ENCODE measurements at places on chromosomes 3 and 15.

- DNase-seq = no peak
Measured at GRCh38 chr3:195250473-195251251, 20.3 kb downstream of the XXYLT1 start.

GRCh38 chr3:141248064-141248463 is 16.4 kb downstream of the PXYLP1 start:
- DNase-seq = no peak

GRCh38 chr15:57171426-57171825 is 204.9 kb upstream of the CGNL1 start:
- DNase-seq = no peak

GRCh38 chr3:65344444-65344843 is 656.6 kb upstream of the ADAMTS9 start:
- no peak for DNase-seq

- DNase-seq = no peak
Measured at GRCh38 chr3:63896332-63897030, 15.7 kb downstream of the SCAANT1 start.

DNA sequence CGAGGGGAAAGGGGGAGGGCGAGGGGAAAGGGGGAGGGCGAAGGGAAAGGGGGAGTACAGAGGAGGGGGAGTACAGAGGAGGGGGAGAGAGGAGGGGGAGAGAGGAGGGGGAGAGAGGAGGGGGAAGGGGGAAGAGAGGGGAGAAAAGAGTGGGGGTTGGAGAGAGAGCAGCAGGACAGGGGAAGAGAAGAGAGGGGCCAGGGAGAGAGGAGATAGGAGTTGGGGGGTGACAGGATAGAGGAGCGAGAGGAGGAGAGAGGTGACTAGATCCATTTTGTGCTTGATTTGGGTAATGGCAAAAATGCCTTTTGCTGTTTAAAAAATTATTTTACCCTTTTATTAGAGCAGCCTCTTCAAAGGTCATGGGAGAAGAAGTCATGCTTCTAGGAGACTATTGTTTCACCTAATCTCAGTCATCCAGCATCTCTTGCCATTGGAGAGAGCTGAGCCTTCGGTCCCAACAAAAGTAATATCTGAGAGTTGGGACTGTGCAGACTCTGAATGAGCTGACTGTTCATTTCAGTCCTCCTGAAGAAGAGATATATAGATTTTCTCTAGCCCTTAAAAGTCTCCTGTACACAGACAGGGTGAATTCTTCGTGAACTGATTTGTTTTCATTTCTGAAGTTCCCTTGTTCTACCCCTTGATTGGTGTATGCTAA is 15.1 kb upstream of the TOP2B start:
- no peak for DNase-seq

DNA sequence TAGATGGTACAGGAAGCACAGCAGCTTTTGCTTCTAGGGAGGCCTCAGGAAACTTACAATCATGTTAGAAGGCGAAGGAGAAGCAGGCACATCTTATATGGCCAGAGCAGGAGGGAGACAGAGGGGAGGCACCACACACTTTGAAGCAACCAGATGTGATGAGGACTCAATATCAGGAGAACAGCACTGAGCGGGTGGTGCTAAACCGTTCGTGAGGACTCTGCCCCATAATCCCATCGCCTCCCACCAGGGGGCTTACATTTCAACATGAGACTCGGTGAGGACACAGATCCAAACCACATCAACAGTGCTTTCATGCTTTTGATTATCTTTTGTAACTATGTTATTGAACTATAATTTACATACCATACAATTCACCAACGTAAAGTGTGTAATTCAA is 7.6 kb upstream of the TMEM44 start:
- DNase-seq = peak; percentile 20

- no peak for DNase-seq
Measured at GRCh38 chr3:1251282-1252060, 158.6 kb downstream of the CNTN6 start.

Measured in stimulated activated CD8-positive, alpha-beta memory T cell treated with anti-CD3 and anti-CD28 coated beads, Interleukin-4, amount 100 ng/mL, for 24 hours (primary cell).